ENCODE measurements at places on chromosomes 2 and 18. TPM values are rescaled to one million over a fixed set of nuclear protein-coding genes. Genes with fewer than 3 reads are reported as not detected.

- no peak overlapping the region for H3K4me3 ChIP-seq
- H3K4me1 ChIP-seq = no peaks in the 10 kb centered on the region
- H3K27ac ChIP-seq = no peak overlapping the region
- H3K36me3 ChIP-seq = no peaks in the 10 kb centered on the region
- no peak for DNase-seq
Observed at GRCh38 chr18:3631887-3632286, 181.9 kb downstream of the TGIF1 start.

- no peaks in the 10 kb centered on the region for H3K36me3 ChIP-seq
- peak overlapping the region; percentile 84 for H3K27ac ChIP-seq
- peaks cover 56% of the 10 kb centered on the region for H3K4me1 ChIP-seq
- H3K4me3 ChIP-seq = no peak overlapping the region
Observed at GRCh38 chr2:85949280-85949679, 60.5 kb upstream of the ST3GAL5 start.

GRCh38 chr2:32755666-32756065 is 127.8 kb downstream of the TTC27 start:
- no peak for DNase-seq
- no peaks in the 10 kb centered on the region for H3K4me1 ChIP-seq
- H3K4me3 ChIP-seq = no peak overlapping the region

DNA sequence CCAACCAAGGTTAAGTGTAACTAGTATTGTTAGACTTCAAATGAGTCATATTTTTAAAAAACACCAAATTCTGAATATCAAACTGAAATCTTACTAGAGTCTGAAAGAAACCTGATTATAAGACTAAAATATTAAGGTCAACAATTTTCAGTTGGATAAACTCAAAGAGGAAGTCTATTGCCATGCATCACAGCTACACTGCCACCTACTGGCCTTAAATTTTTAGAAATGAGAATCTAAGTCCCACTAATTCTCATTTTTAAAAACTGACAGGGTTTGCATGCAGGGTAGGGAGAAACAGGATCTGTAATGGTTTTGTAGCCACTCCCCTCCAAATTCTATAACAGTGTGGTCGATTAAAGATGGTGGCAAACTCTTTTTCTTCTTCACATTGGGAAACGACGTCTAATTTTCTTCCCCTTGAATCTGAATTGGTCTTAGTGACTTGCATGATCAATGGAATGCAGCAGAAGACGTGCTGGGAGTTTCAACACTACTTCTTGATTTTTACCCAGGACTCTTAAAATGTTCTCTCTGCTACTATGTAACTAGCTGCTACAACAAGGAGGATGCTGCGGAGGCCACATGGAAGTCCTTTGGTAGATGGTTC is 176.1 kb upstream of the SESTD1 start:
- no peak overlapping the region for H3K4me3 ChIP-seq
- DNase-seq = no peak
- no peaks in the 10 kb centered on the region for H3K27me3 ChIP-seq

GRCh38 chr18:58552057-58552461 is 76.8 kb downstream of the ALPK2 start:
- H3K36me3 ChIP-seq = no peaks in the 10 kb centered on the region
- no peak for DNase-seq
- H3K27ac ChIP-seq = no peak overlapping the region
- H3K4me3 ChIP-seq = no peak overlapping the region
- peaks cover 10% of the 10 kb centered on the region for H3K4me1 ChIP-seq
- no peaks in the 10 kb centered on the region for H3K27me3 ChIP-seq

DNA sequence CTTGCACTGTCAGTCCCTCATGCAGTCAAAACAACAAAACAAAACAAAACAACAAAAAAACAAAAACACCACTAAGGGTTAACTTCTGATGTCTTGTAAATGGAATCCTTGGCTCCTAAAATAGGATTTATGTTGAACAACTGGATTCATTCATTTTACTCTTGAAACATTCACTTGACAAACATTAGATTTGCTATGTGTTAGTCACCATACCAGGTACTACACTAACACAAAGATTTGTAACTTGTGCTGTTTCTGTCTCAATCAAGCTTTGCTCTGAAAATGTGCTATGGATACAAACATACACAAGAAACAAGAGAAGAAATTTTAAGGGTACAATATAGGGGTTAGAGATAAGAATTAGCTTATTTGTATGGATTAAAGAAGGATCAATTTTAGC is 812.8 kb downstream of the LRP1B start:
- H3K27ac ChIP-seq = no peak overlapping the region
- no peaks in the 10 kb centered on the region for H3K4me1 ChIP-seq
- DNase-seq = no peak
- no peaks in the 10 kb centered on the region for H3K36me3 ChIP-seq
- no peaks in the 10 kb centered on the region for H3K27me3 ChIP-seq

DNA sequence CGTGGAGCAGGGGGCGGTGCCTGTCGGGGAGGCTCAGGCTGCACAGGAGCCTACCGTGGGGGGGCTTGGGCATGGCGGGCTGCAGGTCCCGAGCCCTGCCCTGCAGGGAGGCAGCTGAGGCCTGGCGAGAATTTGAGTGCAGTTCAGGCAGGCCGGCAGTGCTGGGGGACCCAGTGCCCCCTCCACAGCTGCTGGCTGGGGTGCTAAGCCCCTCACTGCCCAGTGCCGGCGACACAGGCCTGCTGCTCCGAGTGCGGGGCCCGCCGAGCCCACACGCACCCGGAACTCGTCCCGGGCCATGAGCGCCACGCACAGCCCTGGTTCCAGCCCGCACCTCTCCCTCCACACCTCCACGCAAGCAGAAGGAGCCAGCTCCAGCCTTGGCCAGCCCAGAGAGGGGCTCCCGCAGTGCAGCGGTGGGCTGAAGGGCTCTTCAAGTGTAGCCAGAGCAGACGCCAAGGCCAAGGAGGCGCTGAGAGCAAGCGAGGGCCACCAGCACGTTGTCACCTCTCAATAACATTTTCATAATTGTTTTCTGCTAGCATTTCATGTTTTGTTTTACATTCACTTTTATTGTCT is 1378.9 kb upstream of the CELF4 start:
- H3K4me3 ChIP-seq = no peak overlapping the region
- no peaks in the 10 kb centered on the region for H3K36me3 ChIP-seq
- H3K27me3 ChIP-seq = no peaks in the 10 kb centered on the region
- no peak for DNase-seq
- no peak overlapping the region for H3K27ac ChIP-seq

GRCh38 chr18:62339106-62339988 is 14.2 kb downstream of the TNFRSF11A start:
- no peak overlapping the region for H3K27ac ChIP-seq
- H3K36me3 ChIP-seq = no peaks in the 10 kb centered on the region
- H3K4me3 ChIP-seq = no peak overlapping the region

GRCh38 chr18:47953471-47953931 is 23.0 kb upstream of the SMAD2 start:
- no peaks in the 10 kb centered on the region for H3K4me1 ChIP-seq
- no peak overlapping the region for H3K4me3 ChIP-seq
- H3K27ac ChIP-seq = no peak overlapping the region
- no peak for DNase-seq
- no peaks in the 10 kb centered on the region for H3K36me3 ChIP-seq

DNA sequence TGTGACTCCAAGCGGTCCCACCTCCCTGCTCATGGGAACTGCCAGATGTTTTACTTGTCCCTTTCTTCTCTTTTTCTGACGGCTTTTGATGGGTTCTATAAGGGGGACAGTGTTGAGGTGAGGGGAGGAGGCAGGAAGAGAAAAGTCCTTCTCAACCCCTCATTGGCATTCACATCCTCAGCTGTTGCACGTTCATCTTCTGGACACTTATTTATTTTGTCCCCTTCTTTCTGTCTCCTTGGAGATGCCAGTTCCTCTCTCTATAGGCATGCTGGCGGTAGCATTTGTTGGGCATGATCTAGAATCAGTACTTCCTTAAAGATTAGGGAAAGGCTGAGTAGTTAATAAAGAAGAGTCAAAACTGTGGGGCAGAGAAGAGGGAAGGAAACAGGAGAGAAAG is 99.0 kb upstream of the KLHL14 start:
- H3K27ac ChIP-seq = no peak overlapping the region
- DNase-seq = no peak
- no peak overlapping the region for H3K4me3 ChIP-seq

- H3K36me3 ChIP-seq = peaks cover 17% of the 10 kb centered on the region
- no peak overlapping the region for H3K4me3 ChIP-seq
- no peaks in the 10 kb centered on the region for H3K4me1 ChIP-seq
- no peaks in the 10 kb centered on the region for H3K27me3 ChIP-seq
- no peak for DNase-seq
Observed at GRCh38 chr2:97654309-97654708, 8.4 kb downstream of the COX5B start.

DNA sequence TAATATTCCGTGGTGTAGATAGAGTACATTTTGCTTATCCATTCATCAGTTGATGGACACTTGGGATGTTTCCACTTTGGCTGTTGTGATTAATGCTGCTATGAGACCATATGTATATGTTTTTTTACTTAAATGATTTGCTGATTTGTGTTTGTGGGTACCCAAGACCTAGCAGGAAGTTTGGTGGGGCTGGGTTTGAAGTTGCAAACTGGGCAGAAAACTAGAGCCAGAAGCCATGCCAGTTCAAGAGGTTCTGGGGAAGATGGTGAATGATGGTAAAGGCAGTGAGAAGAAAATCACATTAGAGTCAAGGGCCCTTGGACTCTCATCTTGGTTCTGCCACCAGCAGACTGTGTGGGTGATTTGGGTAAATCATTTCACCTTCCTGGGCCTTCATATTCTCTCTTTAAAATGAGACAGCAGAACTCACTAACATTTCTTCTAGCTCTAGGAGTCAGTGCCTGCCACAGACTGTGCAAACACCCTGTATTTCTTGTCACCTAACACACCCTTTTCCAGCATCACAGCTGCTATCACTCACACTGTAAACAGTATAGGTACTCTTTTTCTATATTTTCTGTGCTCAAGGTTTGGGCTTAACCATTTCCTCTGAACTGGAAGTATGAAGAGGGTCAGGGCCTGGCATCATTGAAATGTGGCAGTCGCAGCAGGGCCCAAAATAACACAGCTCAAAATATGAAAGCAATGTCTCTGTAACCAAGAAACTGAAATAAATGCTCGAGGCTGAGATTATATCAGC is 8.4 kb upstream of the CTLA4 start:
- no peaks in the 10 kb centered on the region for H3K4me1 ChIP-seq
- no peak overlapping the region for H3K4me3 ChIP-seq
- no peak overlapping the region for H3K27ac ChIP-seq
- H3K36me3 ChIP-seq = no peaks in the 10 kb centered on the region
- no peaks in the 10 kb centered on the region for H3K27me3 ChIP-seq

DNA sequence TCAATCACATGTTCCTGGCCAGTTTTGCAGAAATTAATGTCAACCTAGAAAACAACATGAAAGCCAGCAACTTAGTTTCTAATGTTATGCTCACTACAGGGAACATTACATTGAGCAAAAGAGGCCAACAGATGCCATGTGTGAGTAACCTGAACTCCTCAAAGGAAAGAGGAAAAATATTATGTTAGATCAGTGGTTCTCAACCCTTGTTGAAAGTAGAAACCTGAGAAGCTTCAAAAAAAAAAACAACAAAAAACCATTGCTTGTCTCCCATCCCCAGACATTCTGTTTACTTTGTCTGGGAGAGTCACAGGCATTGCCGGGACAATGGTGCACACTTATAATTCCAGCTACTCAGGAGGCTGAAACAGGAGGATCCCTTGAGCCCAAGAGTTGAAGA is 57.7 kb downstream of the METTL4 start:
- H3K27me3 ChIP-seq = no peaks in the 10 kb centered on the region
- peaks cover 13% of the 10 kb centered on the region for H3K4me1 ChIP-seq
- no peak for DNase-seq
- H3K27ac ChIP-seq = no peak overlapping the region
- no peak overlapping the region for H3K4me3 ChIP-seq
- H3K36me3 ChIP-seq = no peaks in the 10 kb centered on the region

DNA sequence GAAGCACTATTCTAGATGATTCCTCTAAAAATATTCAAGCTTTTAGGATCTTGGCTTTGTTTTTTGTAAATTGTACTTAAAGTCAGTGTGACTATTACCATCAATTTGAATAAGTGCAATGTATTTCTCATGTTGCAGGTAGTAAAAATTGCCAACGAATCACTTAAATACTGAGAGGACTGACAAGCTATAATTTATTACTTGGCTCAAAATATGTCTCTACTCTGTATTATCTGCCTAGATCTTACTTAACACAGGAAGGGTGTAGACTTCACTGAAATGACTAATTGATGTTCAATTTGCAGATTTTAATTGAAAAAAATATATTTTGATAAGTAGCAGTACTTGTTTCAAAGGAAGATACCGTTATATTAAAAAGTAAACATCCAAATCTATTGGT is 202.3 kb downstream of the SLC8A1 start:
- H3K27me3 ChIP-seq = no peaks in the 10 kb centered on the region
- peaks cover 6% of the 10 kb centered on the region for H3K4me1 ChIP-seq
- H3K4me3 ChIP-seq = no peak overlapping the region
- no peak overlapping the region for H3K27ac ChIP-seq
- H3K36me3 ChIP-seq = no peaks in the 10 kb centered on the region

DNA sequence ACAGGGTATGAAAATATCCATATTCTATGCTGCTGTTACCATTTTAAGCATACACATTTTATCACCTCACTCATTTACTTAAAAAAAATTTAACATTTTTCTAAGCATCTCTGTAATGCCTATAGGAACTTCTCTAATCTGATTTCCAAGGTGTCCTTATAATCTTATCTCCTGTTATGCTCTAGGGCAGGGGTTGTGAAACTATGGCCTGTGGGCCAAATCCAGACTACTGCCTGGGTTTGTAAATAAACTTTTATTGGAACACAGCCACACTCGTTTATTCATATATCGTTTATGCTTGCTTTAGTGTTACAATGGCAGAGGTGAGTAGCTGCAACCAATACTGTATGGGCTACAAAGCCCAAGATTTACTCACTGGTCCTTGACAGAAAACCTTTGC is 151.6 kb downstream of the RAPGEF4 start:
- H3K4me3 ChIP-seq = no peak overlapping the region
- H3K36me3 ChIP-seq = no peaks in the 10 kb centered on the region
- H3K27ac ChIP-seq = no peak overlapping the region
- no peak for DNase-seq
- no peaks in the 10 kb centered on the region for H3K27me3 ChIP-seq

DNA sequence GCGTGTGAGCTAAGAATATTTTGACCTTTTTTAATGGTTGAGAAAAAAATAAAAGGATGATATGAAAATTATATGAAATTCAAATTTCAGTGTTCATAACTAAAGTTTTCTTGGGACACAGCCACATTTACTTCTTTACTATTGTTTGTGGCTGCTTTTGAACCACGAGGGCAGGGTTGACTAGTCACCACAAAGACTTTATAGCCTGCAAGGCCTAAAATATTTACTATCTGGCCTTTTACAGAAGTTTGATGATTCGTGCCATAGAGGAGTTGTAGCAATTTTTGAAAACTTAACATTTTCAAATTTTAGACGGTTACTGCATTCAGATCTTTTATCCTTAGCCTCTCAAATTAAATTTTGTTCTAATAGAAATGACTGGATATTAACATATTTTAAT is 69.9 kb downstream of the LIMS1 start:
- peaks cover 4% of the 10 kb centered on the region for H3K4me1 ChIP-seq
- no peak overlapping the region for H3K4me3 ChIP-seq
- DNase-seq = no peak
- no peaks in the 10 kb centered on the region for H3K27me3 ChIP-seq
- no peak overlapping the region for H3K27ac ChIP-seq
- H3K36me3 ChIP-seq = no peaks in the 10 kb centered on the region

TRPM8 gene
- total RNA-seq = 0.78 TPM

CENPA gene
- not detected for total RNA-seq

TEKT4 gene
- total RNA-seq = not detected

IL1RN gene
- total RNA-seq = not detected

All from body of pancreas (tissue), 4 donors.